Stimulated activated CD8-positive, alpha-beta memory T cell treated with anti-CD3 and anti-CD28 coated beads, Interleukin-12 subunit alpha, Interleukin-12 subunit beta, amount 100 ng/mL, for 4 hours (primary cell): ENCODE measurements at places on chromosomes 16 and 17.

- peak; percentile 51 for DNase-seq
These were observed 3.8 kb downstream of the RNF213 start for GRCh38 chr17:80264205-80265075.

- no peak for DNase-seq
These were observed 53.4 kb downstream of the NF1 start for GRCh38 chr17:31148205-31148604.

DNA sequence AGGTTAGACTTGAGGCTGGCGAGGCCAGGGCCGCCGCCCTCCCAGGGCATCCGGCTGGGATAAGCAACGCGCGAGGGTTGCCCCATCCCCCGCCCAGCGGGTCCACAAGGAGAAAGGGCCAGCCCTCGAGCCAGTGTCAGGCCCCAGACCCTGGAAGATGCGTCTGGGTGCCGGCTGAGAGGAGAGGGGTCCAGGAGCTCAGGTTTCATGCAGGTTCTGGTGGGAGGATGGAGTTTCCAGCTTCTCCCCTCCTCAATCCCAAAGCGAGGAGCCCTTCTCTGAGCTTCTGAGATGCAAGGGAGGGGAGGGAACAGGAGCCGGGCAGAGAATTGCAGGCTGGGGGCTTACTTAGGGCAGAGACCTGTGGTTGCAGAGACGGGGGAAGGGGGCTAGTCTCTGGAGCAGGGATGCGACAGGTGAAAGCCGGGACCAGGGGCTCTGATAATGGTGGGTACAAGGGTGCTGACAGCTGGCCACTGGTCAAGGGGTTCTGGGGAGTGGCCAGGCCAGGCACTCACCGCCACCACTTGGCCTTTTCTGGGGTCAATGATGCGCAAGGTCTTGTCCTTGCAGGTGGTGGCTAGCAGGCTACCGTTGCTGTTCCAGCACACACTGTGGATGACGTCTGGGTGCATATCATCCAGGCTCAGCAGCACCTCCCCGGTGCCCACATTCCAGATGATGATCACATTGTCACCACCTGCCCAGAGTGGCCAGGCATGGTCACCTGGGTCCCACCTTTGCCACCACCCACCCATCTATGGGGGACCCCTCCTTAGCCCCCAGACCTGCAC lies 4.2 kb downstream of the CORO6 start:
- no peak for DNase-seq

- DNase-seq, result no peak
These were observed 21.8 kb downstream of the CEP131 start for GRCh38 chr17:81200695-81201580.

- no peak for DNase-seq
These were observed 44.6 kb downstream of the SMIM36 start for GRCh38 chr17:55466671-55467070.

- DNase-seq, result no peak
These were observed 8.8 kb downstream of the CDK3 start for GRCh38 chr17:76009447-76009846.
